ENCODE measurements at places on chromosomes 5 and 9.

- DNase-seq: no peak
Measured at GRCh38 chr5:57986761-57987341, 473.0 kb downstream of the PLK2 start.

- DNase-seq: peak; percentile 52
Measured at GRCh38 chr5:172454358-172455086, at the start of gene SH3PXD2B. TSS of gene SH3PXD2B (minus strand) at chr5:172454525. CDS start at chr5:172454352, 173 bp downstream.

DNA sequence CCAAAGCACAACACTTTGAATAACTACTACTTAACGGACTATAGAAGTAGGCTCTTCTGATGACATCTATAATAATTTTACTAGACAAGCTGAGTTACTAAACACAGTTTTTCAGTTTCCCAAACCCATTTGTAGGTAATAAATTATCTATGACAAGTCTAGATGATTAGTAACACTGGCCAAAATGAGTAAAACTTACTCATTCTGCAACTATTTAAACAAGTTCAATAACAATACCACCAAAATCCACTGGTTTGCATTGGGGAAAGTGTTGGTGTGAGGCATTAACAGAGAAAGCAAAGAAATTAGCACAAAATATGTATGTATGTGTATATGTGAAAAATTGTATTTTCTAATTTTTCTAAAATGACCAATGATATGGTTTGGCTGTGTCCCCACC lies 119.3 kb downstream of the NR2F1-AS1 start:
- DNase-seq: no peak

- DNase-seq: no peak
Measured at GRCh38 chr9:71646131-71646530, 122.2 kb downstream of the CEMIP2 start.

GRCh38 chr9:6788162-6789016 lies 30.6 kb downstream of the KDM4C start:
- DNase-seq: no peak

DNA sequence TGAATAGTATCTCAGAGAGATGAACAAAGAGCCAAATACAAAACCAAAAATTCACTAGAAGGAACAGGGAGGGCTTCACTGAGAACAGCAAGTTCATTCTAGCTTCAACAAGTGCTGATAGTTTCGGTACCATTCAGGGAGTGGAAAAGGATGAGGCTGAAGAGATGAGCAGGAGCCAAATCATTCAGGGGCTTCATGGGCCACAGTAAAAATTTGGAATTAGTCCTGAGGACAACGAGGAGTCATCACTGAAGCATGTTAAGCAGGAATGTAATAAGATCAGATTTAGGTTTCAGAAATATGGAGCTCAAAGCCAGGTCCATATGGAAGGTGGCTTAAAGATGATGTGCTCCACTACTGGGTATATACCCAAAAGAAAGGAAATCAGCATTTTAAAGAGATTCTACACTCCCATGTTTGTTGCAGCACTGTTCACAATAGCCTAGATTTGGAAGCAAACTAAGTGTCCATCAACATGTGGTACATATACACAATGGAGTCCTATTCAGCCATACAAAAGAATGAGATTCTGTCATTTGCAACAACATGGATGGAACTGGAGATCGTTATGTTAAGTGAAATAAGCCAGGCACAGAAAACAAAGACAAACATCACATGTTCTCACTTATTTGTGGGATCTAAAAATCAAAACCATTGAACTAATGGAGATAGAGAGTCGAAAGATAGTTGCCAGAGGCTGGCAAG lies 36.2 kb downstream of the SPOCK1 start:
- DNase-seq: no peak

DNA sequence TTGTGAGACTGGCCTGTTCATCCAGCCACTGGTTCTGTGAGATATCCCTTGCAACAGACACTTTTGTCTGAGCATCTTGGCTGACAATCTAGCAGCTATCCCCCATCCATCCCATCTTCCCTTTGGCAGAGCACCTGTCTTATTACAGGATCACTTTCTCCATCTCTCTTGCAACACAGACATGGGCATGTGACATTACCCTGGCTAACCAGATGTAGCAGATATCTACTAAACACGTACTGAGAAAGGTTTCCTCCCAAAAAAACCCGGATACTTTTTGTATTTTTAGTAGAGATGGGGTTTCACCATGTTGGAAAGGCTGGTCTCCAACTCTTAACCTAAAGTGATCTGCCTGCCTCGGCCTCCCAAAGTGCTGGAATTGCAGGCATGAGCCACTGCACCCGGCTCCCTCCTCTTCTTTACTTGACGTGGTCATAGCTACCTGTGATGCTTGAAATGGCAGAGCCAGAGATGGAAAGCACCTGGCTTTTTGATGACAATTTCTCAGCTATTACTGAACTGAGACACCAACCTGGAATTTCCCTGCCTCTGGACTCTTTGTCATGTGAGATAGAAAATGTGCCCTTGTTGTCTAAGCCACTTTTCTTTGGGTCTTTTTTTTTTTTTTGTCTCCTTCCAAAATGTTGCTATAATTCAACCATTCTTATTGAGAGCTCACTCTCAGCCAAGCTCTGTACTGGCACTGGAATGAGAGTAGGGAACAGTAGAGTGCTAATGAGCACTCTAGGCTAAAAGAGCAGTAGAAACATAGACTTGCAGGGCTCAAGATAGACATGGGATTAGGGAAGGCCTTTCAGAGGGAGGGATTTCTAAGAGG lies 32.6 kb downstream of the FNBP1 start:
- DNase-seq: peak; percentile 61

DNA sequence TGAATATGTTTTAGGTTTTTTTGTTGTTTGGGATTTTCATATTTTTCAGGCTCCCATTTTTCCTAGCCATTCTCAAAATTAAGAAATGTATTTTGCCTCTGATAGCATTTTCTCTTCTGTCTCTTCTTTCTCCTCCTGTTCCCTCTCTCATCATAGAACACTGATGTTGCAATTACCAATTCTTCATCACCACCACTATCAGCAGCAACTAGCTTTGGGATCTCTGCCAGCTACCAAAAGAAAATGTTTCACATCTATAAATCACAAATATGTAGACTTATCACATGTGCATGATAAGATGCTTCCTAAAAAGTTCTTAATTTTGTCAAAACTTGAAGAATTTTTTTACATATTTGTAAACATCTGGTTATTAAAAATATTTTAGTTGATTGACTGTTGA lies 887.1 kb downstream of the MAT2B start:
- no peak for DNase-seq

DNA sequence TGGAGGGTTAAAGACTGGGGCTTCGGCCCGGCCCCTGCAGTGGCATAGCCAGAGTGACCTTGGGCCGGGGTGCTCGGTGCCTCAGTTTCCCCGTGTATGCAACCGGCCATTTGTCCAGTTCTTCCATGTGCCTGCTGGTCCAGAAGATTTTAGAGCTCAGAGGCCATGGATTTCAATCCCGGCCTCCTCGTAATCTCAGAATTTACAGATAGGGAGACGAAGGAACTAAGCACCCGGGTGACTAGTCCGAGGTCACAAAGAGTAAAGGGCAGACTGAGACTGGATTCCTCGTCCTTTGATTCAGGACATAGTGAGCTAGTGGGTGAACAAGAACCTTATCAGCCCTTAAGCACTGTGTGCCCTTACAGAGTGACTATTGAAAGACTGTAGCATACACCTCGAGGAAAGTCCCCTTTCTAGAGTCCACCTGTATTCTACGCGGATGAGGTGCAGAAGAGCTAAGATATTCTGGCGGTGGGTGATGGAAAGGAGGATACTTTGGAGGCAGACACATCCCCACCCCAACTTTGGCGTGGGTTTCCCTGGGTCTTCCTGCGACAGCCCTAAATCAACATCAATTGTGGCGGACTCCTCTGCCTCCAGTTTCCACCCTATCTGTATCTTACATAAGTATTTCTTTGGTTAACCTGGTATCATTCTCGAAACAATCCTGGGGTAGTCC lies 597 bp downstream of the SLC31A1 start:
- DNase-seq: no peak

DNA sequence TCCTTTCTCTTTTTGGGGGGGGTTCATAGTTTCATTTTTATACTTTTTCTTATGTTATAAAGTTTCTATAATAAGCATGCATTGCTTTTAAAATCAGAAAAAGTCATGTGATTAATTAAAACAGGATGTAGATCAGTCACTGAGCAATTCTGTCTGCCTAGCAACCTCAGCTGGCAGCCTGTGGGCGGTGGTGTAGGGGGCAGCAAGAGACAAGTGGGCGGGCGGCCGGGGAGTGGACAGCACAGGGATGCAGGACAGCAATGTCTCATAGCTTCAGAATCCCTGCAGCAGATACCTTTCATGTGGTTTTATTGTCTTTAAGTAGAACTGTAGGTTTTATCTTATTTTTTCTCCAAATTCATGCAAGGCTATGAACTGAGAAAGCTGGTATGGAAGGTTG lies 101.9 kb upstream of the S1PR3 start:
- no peak for DNase-seq
